ENCODE measurements at places on chromosomes 7 and 10.

DNA sequence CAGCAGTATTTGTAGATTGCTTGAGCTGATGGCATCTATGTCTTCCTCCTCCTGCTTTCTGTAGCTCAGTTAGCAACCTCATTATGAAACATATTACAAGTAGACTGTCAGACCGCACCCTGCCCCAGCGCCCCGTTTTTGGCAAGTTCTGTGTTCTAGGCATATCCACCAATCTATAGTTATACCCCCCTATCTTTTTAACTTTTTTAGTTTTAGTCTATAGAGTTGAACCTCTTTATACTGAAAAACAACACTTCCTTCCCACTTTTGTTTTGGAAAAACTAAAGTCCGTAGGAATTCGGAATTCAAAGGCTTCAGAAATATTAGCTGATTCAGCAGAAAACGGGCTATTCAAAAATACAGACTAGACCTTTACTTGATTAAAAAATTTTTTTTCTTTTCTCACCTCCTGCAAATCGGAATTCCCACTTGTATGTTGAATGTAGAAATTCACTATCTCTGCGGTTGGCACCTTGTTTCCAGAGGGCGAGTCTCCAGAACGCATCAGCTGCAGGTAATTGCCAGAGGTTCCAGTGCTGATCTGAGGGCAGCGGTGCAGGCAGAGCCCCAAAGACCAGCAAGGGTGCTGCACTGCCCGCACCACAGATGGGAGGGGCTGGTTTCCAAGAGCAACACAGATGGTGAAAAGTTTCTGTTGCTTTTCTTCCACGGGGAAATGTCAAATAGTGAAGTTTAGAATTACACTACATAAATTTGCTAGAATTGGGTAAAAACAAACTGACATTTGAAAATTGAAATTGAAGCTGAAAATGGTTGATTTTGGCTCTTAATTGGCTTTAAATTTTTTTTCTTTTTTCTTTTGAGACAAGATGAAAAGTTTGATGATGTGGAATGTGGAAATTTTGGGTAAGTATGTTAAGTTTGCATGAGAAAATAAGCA, 2.2 kb upstream of the FZD8 start:
- DNase-seq = no peak

- no peak for DNase-seq
Observed at GRCh38 chr10:80333983-80334382, 22.6 kb downstream of the DYDC1 start.

- DNase-seq = peak; percentile 33
Observed at GRCh38 chr10:74213571-74214162, 62.6 kb downstream of the ADK start.

- peak; percentile 17 for DNase-seq
Observed at GRCh38 chr10:71597821-71598498, 121.6 kb downstream of the C10orf105 start.

GRCh38 chr10:19656420-19657042, 159.7 kb upstream of the PLXDC2 start:
- DNase-seq = no peak

- DNase-seq = no peak
Observed at GRCh38 chr10:128071417-128071782, 54.8 kb downstream of the MKI67 start.

DNA sequence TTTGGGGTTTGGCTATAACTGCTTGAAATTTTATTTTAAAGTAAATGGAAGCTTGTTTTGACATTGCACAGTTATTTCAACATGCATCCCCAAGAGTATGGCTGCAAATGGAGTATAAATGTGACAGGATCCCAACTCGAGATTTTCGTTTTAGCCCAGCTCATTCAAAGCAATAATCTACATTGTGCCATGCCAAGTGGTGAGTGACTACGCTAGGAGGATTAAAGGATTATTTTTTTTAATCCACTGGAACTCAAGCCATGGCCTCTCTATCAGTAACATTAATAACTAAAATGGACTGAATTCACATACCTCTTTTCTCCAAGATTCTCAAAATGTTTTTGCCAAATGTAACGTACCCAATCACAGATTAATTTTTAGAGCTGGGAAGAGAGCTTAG, 60.6 kb upstream of the AUTS2 start:
- no peak for DNase-seq

- DNase-seq = no peak
Observed at GRCh38 chr10:95635319-95635733, 21.2 kb downstream of the ALDH18A1 start.

- no peak for DNase-seq
Observed at GRCh38 chr10:20970044-20970443, 72.9 kb upstream of the NEBL start.

GRCh38 chr10:13871011-13871410, 284.2 kb downstream of the PRPF18 start:
- DNase-seq = no peak

GRCh38 chr7:110281362-110281761, 809.6 kb upstream of the LRRN3 start:
- no peak for DNase-seq

DNA sequence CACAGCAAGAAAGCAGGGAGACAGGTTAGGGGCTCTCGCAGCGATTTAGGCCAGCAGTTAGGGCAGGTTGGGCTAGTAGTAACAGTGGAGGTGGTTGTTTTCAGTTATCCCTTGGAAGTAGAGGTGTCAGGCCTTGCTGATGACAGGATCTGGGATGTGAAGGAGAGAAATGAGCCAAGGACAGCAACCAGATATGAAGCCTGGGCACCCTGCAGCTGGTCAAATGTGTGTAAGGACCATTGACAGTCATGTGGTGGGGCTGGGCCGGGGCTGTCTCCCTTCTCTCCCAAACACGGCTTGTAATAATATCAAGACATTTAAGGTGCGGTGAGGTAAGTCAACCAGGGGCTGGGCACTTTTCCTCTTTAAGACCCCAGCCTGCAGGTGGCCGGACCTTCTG, 112.5 kb upstream of the IGFBP3 start:
- no peak for DNase-seq

DNA sequence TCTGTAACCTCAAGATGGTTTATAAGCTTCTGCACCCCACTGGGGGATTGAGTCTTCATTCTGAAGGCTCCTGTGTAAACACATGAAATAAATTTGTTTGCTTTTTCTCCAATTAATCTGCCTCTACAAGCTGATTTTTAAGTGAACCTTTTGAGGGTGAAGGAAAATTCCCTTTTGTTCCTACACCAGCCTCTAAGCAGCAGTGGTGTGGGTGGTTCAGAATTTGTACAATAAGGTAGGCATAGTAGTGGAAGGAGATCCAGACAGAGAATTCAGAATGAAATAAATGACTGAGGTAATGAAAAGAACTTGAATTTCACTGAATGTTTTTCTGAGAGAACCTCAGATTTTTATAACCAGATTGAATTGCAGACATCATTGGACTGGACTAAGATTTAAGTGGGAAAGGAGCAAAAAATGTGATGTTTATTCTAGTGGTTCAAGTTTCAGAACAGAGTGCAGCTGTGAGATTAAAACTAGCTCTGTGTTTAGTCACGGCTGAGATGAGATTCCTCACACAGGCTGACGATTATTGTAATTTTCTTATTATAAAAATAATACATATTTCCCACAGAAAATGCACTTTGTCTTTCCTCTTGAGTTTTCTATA, 1162.2 kb downstream of the TYW1 start:
- no peak for DNase-seq

GRCh38 chr10:12027539-12027938, 15.1 kb downstream of the UPF2 start:
- no peak for DNase-seq

DNA sequence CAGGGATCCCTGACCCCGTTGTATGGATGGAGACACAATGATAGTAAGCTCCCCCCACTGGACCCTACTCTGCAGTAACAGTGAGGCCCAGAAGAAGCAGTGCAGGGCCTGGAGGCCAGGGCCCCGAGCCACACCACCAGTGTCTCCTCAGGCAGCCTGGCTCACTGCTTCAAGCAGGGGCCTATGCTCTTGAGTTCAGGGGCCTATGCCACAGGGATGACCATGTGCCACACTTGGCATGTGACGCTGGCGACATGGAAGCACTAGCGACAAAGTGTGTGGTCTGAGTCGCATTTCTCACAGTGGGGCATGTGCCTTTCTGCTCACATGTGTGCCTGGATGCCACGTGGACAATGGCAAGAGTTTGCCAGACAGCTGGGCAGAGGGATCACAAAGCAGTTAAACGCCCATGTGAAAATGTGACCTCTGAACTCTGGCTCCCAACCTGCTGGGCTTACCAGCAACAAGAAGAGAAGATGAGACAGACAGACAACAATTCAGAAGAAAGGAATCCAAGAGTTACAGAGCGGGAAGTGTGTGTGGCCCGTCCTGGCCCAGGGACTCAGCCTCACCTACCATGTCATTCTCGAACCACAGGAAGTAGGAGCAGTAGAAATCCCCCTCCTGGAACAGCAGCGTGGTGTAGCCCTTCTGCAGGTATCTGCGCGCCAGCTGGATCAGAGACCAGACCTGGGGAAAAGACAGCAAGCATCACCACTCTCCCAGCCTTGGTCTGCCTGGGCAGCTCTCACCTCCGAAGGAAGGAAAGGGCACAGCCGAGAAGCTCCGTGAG, 4.7 kb upstream of the PYROXD2 start:
- no peak for DNase-seq

DNA sequence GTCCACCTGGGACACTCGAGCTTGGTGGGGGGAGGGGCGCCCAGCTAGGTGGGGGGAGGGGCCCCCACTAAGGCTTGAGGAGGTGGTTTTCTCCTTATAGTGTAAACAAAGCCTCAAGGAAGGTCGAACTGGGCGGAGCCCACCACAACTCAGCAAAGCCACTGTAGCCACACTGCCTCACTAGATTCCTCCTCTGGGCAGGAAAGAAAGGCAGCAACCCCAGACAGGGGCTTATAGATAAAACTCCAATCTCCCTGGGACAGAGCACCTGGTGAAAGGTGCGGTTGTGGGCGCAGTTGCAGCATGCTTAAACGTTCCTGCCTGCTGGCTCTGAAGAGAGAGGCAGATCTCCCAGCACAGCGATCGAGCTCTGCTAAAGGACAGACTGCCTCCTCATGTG, 133.1 kb downstream of the SNX13 start:
- DNase-seq = no peak

DNA sequence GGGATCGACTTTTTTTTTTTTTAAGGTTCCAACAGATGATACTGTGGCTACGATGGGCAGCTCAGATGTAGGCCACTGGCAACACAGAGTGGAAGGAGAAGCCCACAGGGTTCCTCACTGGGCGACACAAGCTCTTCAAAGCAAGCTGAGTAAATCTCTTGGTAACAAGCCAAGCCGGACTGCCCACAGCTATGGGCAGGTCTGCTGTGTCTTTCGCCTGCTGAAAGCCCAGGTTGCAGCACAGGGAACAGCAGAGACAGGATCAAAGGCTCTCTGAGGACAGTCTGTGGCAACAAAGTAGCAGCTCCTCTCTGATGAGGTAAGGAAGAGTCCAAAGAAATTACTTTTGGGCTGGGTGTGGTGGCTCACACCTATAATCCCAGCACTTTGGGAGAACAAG, 83.6 kb downstream of the KCNMA1 start:
- no peak for DNase-seq

DNA sequence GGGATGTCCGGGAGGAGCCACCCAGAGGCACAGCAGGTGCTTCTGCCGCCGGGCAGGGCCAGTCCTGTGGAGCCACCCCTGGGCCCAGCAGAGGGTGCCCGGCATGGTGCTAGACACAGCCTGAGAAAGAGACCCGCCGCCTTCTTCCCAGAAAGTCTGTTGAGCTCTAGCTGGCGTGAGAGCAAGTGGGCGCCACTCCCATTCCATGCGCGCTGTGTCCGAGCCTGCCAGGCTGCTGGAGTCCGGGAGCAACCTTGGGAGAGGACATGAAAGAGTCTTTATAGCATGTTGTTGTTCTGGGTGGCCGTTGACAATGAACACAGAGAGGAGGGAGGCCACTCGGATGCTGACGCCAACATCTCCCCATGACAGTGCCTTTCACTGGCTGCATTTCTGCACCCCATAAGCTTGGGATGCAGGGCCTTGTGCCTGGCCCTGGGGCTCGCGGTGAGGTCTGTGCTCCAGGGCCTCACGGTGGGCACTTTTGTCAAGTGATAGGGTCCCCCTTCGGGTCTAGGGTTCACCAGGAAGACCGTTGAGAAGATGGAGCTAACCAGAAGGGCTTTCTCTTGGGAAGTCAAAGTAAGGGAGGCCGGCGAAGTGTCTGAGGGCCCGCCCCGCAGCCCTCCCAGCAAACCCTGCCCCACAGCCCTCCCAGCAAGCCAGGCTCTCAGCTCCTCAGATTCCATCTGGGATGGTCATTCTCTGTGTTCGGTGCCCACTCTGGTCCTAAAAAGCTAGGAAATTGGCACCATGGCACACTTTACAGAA, 47.3 kb downstream of the NKX6-2 start:
- DNase-seq = no peak

- DNase-seq = no peak
Observed at GRCh38 chr10:3512263-3512662, 272.7 kb downstream of the KLF6 start.

DNA sequence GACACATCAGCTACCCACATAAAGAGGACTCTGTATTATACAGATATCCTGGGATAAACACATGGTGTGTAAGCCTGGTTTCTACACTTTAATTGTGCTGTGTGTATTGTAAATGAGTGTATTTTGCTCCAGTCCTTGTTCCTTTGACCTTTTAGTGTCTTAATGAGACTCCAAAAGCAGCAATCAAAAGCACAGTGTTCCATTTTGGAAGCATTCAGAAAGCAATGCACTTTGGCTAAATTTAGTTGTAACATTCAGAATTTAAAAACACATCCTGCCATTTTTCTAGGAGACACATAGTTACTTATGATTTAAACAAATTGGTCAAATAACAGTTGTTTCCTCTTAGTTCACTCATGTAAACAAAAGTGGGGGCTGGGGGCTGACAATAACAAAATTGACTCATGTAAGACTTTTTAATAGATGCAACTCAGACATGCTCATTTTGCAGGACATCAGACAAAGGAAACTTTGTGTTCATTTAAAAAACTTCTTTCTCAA, 122.2 kb downstream of the GPR37 start:
- no peak for DNase-seq

DNA sequence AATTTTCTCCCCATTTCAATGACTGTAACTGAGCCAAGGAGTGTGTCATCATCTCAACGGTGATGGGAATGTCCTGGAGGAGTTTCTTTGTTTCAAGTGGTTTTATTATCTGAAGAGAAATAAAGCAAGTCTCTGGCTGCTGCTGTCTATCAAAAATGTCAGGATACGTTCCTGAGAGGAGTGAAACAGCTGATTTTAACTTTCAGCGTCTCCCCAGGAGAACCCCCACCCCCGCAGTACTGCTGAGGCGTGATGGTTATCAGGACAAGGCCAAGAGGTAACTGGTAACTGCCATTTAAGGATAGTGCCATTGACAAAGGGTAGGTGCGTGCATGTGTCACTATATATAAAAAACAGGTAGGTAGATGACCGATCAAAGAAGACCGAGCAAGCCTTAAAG, 70.3 kb upstream of the LRGUK start:
- DNase-seq = no peak

DNA sequence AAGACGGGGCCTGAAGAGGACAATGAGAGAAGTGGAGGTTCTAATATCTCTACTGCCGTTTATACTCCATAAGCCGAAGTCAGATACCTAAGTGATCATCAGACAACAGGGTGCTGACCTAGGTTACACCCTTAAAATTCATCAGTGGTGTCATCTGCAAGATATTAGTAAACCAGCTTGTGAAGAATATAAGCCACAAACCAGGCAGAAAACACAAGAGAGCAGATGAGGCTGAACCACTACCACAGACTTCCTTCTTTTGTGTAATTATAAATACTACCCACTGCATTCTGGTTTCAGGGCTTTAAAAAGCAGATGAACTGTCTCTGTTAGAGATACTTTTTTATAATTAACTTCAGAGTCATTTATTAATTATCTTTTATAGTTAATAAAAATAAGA, 69.0 kb upstream of the LRRC17 start:
- DNase-seq = no peak

Measured in hindlimb muscle (tissue), 1 donor.